Naive B cell (primary cell): ENCODE measurements at places on chromosomes 7 and 10. TPM values are rescaled to one million over a fixed set of nuclear protein-coding genes. Genes with fewer than 3 reads are reported as not detected.

The LRIT1 gene
- polyA plus RNA-seq = not detected

- H3K4me1 ChIP-seq = no peaks in the 10 kb centered on the region
- no peaks in the 10 kb centered on the region for H3K27me3 ChIP-seq
- no peak overlapping the region for H3K27ac ChIP-seq
- DNase-seq = no peak
These were observed 173.6 kb upstream of the TEX47 start for GRCh38 chr7:88969167-88969566.

The MYO3A gene
- polyA plus RNA-seq = not detected

DNA sequence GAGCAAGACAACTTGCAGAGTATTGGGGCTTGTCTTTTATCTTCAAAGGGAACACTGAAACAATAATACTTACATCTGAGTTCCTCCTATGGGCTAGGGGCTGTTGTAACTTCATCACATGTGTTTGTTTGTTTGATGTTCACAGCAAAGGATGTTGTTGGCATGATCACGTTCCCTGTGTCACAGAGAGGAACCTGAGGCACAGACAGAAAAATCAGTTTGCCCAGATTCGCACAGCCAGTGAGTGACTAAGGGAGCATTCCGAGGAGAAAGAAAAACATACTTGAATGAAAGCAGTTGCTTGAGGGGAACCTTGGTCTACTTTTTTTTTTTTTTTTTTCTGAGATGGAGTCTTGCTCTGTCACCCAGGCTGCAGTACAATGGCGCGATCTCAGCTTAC is 87.2 kb upstream of the PFKP start:
- no peaks in the 10 kb centered on the region for H3K36me3 ChIP-seq
- H3K4me1 ChIP-seq = peaks cover 45% of the 10 kb centered on the region
- H3K27ac ChIP-seq = peak overlapping the region; percentile 58
- H3K4me3 ChIP-seq = peak overlapping the region; percentile 33
- H3K27me3 ChIP-seq = no peaks in the 10 kb centered on the region

DNA sequence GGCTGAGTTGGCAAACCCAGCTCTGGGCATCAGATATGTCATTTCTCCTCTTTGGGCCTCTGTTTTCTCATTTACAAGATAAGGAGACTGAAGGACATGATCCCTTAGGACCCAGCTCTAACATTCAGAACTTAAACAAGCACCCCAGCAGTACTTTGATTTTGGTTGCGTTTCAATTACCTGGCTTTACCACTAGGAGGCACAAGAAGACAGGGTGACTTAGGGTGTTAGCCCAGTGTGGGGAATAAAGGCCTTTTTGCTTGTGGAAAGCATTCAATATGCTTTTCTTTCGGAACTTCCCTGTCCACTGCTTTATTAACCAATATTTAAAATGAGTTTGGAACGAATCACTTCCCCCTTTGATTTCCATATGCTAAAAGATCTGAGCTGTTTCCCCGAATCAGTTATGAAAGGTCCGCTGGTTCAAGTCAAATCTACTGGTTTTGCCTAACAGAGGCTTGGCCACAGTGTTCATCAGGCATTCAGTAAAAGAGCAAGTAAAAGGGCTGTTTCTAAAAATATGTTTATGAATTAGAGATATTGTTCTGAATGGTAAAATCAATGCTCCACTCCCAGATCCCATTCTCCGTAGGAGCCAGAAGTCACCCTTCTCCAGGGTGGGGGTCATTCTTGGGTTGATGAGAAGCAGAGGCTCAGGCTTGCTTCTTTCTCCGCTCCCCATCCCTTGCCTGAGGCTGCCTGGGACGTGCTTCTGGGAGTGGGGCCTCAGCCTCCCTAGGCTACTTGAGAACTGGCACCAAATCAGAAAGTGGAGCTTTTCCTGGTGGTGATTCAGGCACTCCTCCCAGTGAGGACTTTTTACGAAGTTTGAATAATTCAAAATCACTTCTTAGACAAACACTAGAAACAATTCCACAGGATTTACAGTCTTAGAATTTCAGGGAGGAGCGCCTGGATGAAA is 105.5 kb downstream of the MYOF start:
- peaks cover 9% of the 10 kb centered on the region for H3K27me3 ChIP-seq
- DNase-seq = peak; percentile 58
- no peak overlapping the region for H3K4me3 ChIP-seq
- H3K4me1 ChIP-seq = no peaks in the 10 kb centered on the region

The SAMD9 gene
- polyA plus RNA-seq = 26.4 TPM

DNA sequence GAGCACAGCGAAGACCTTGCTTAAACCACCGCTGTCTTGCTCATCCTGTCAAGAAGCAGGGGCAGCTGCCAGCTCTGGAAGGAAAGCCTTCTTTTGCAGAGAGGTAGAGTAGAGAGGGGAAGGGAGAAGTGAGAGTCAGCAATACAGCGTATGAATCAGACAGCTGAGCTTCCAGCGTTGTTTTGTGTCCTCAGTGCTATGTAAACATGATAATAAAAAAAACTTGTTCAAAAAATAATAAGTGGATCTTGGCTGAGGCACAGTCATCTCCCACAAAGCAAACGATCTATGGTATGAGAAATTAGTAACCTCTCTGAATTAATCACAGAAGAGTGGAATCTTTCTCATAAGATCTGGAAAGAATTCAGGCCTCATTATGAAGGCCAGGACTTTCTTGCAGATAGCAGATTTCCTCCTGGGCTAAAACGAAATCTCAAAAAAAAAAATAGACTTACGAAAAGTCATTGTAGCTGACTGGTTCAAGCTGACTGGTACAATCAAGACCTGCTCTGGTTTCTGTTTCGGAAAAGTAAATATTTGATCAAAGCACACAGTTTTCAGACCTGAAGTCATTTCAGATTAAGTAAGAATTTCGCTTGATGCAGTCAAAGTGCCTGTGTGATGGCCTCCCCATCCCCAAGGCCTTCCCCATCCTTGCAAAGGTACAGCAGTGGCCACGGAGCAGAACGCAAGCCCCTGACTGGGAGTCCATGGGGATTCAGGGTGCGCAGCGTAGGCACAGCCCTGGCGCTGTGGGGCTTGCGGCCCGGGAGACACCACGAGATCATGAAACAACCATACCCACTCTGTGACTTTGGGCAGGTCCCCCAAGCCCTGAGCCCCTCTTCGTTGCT is 29.4 kb downstream of the CHST15 start:
- H3K4me3 ChIP-seq = no peak overlapping the region
- DNase-seq = no peak
- H3K4me1 ChIP-seq = peaks cover 52% of the 10 kb centered on the region

- H3K4me1 ChIP-seq = peaks cover 21% of the 10 kb centered on the region
- H3K4me3 ChIP-seq = no peak overlapping the region
- no peaks in the 10 kb centered on the region for H3K36me3 ChIP-seq
These were observed 3.0 kb downstream of the NUP42 start for GRCh38 chr7:23184709-23185359.

GRCh38 chr7:85237721-85238120 is 50.9 kb upstream of the SEMA3D start:
- H3K4me1 ChIP-seq = no peaks in the 10 kb centered on the region
- H3K27ac ChIP-seq = no peak overlapping the region
- no peak for DNase-seq
- H3K27me3 ChIP-seq = peaks cover under 1% of the 10 kb centered on the region
- H3K4me3 ChIP-seq = no peak overlapping the region
- no peaks in the 10 kb centered on the region for H3K36me3 ChIP-seq

The SPDYE6 gene
- polyA plus RNA-seq = 0.20 TPM

GRCh38 chr7:68246189-68246633 is 1249.6 kb downstream of the TYW1 start:
- no peak overlapping the region for H3K4me3 ChIP-seq
- DNase-seq = no peak
- no peak overlapping the region for H3K27ac ChIP-seq
- no peaks in the 10 kb centered on the region for H3K36me3 ChIP-seq
- no peaks in the 10 kb centered on the region for H3K27me3 ChIP-seq

GRCh38 chr10:22436893-22437619 is 91.8 kb downstream of the SPAG6 start:
- peak overlapping the region; percentile 99 for H3K27ac ChIP-seq
- peak overlapping the region; percentile 96 for H3K4me3 ChIP-seq
- no peaks in the 10 kb centered on the region for H3K36me3 ChIP-seq
- H3K4me1 ChIP-seq = peaks cover 40% of the 10 kb centered on the region
- no peaks in the 10 kb centered on the region for H3K27me3 ChIP-seq

DNA sequence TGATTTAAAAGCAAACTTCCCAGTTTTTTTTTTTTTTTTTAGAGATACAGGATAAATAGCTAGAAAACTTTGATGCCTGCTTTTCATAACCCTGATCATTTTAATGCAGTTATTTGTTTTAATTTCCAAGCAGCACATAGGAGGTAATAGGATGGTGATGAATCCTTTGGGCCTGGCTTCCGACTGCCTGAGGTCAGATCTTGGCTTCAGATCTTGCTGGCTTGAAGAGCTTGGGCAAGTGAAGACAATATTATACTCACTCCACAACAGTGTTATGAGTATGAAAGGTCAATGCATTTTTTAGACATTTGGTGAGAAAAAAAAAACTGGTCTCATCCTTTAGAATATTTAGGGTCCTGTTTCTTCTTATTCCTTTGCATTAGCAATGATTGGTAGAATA is 124.8 kb upstream of the PRKCQ start:
- H3K27ac ChIP-seq = no peak overlapping the region
- H3K36me3 ChIP-seq = peaks cover 7% of the 10 kb centered on the region
- DNase-seq = no peak
- peaks cover 25% of the 10 kb centered on the region for H3K27me3 ChIP-seq
- no peaks in the 10 kb centered on the region for H3K4me1 ChIP-seq
- H3K4me3 ChIP-seq = no peak overlapping the region

- no peaks in the 10 kb centered on the region for H3K36me3 ChIP-seq
- no peak for DNase-seq
- no peaks in the 10 kb centered on the region for H3K4me1 ChIP-seq
- peaks cover 25% of the 10 kb centered on the region for H3K27me3 ChIP-seq
- no peak overlapping the region for H3K27ac ChIP-seq
These were observed 205.4 kb upstream of the ZMIZ1 start for GRCh38 chr10:78863140-78863905.

The TRPV5 gene
- polyA plus RNA-seq = not detected

GRCh38 chr10:25465582-25466372 is 291.0 kb downstream of the GPR158 start:
- H3K4me3 ChIP-seq = no peak overlapping the region
- no peak overlapping the region for H3K27ac ChIP-seq
- DNase-seq = no peak
- H3K4me1 ChIP-seq = no peaks in the 10 kb centered on the region

- H3K27me3 ChIP-seq = peaks cover 5% of the 10 kb centered on the region
- H3K4me3 ChIP-seq = no peak overlapping the region
- DNase-seq = no peak
- H3K4me1 ChIP-seq = no peaks in the 10 kb centered on the region
These were observed 69.2 kb upstream of the PIK3CG start for GRCh38 chr7:106795877-106796231.

DNA sequence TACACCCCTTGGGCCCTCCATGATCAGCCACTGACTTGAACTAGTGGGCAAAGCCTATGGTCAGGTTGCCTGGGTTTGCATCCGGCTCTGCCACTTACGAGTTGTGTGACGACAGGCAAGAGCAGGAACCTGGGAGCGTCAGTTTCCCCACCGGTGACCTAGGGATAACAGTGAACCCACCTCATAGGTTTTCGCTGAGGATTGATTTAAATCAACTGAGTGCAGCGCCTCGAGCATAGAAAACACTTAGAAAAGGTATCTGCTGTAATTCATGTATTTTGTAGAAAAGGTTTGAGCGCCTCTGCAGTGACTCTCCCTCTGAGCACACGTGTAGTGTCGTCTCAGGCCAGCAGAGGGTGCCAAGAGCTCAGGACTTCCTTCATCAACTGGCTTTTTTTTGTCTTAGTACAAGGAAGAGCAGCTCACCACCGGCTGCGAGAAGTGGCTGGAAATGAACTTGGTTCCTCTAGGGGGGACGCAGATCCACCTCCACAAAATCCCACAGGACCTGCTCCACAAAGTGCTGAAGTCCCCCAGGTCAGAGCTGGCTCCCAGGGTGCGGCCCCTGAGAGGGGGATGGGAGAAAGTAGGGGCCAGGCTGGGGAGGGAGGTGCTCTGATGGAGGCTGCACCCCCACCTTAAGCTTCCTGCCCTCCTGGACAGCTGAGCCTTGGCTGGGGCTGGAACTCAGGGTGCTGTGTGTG is 27.7 kb downstream of the BTBD16 start:
- no peak overlapping the region for H3K27ac ChIP-seq
- no peaks in the 10 kb centered on the region for H3K36me3 ChIP-seq
- peak; percentile 58 for DNase-seq
- H3K27me3 ChIP-seq = peaks cover 28% of the 10 kb centered on the region
